ENCODE measurements at places on chromosomes 6 and 20.

DNA sequence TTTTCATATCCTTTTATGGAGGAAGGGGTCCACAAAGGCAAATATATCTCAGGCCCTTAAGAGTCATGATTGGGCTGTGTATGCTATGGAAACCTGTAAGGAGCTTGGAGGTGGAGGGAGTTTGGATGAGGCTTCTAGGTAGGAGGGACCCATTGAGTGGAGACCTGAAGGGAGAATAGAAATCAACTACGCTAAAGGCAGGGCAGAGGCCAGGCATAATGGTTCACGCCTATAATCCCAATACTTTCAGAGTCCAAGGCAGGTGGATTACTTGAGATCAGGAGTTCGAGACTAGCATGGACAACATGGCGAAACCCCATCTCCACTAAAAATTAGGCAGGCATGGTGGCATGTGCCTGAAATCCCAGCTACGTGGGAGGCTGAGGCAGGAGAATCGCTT, 34.4 kb upstream of the ZNF217 start:
- DNase-seq, result no peak

GRCh38 chr20:14918281-14918680, 580.9 kb upstream of the FLRT3 start:
- DNase-seq, result no peak

DNA sequence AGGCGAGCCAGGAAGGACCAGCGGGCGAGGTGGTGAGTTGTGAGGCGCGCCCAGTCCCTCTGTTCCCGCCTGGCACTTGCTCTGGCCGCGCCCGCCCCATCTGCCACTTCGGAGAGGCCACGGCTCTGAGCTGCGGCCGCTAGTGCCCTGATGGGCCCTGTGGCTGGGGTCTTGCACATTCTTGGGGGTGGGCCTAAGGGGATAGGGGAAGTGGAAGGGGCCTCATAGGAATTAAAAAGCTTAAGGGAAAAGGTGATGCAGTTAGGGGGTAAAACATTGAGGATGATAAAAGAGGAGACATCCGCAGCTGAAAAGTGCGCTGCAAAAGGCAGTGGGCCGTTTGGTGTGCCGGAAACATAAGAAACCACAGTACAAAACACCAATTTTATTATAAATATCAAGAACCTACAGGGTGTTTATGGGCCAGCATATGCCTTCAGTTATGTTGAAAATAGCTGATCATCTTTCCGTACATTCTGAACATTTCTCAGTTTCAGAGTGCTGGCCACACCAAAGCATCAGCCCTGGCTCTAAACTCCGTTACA, 1.1 kb upstream of the PSMB8 start:
- no peak for DNase-seq

- no peak for DNase-seq
Observed at GRCh38 chr20:41499064-41499463, 119.1 kb downstream of the CHD6 start.

GRCh38 chr6:56958481-56958880, 3.6 kb downstream of the BEND6 start:
- no peak for DNase-seq
